ENCODE measurements at places on chromosomes 7 and 10.

DNA sequence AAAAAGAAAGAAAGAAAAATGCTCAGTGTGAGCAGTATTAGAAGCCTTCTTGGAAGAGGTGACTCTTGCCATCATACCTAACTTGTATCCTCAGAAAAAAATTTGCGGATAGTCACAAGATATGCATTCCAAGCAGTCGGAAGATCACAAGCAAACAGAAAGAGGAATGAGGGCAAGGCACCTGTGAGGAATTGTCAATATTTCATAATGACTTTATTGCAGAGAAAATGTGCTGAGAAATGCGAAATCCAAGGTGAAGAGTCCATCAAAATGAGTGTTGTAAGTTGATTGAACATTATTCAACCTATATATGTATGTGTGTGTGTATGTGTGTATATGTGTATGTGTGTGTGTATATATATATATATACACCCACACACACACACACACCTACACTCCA, 1624.7 kb upstream of the LRRTM3 start:
- DNase-seq, result no peak

DNA sequence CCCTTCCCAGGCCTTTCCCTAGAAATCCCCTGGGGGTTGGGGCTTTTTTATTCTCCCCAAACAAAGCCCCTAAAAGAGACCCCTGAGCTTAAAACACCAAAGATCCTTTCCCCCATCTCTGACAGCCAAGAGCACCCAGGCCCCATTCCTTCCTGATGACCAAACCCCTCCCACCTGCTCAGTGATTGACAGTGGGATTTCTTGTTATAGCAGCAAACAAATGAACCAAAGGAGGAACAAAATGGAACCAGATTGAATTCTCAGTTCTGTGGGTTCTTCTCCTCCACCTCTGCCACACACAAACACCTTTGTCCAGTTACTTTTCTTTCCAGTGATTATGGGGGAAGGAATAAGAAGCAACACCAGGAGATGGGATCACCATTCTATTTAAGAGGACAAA, 21.5 kb upstream of the CDHR3 start:
- no peak for DNase-seq

DNA sequence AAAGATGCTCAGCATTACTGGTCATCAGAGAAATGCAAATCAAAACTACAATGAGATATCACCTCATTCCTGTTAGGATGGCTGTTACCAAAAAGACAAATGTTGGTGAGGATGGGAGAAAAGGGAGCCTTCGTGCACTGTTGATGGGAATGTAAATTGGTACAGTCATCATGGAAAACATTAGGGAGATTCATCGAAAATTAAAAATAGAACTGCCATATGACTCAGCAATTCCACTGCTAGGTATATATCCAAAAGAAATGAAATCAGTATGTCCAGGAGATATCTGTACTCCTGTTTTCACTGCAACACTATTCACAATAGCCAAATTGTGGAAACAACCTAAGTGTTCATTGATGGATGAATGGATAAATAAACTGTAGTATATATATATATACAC, 228.1 kb downstream of the ACTR3B start:
- DNase-seq, result no peak

DNA sequence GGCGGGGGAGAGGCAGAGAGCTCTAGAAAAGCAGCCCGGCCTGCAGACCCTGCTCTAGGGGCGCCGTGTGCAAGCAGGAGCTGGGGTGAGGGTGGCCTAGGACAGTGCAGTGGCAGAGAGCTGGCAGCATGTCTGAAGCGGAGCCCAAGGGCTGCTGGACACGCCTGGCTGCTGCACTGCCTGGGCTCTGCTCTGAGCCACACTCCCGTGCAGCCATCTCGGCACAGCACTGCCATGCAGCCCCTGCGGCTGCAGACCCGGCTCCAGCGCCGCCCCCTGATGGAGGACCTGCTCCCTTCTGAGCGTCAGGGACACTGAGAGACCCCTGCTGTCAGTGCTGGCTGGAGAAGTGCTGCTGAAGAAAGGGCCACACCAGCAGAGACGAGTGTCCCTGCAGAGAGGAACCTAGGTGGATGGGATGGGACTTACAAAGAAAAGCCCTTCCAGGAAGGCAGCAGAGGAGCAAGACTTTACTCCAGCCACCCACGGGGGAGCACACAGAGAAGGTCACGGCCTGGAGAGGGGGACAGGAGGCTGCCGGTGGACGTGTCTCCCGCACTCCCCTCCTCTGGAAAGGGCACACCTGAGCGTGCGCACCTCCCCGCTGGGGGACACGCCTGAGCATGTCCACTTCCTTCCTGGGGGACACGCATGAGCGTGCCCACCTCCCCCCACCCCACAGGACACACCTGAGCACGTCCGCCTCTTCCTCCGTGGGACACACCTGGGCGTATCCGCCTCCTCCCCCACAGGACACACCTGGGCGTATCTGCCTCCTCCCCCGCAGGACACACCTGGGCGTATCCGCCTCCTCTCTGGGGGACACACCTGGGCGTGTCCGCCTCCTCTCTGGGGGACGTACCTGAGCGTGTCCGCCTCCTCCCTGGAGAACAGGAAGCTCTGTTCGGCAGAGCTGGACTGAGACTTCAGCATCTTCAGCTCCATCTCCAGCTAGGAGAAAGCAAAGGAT, 252.9 kb downstream of the MAD1L1 start:
- no peak for DNase-seq

- DNase-seq, result peak; percentile 85
Measured at GRCh38 chr10:50326757-50327701, 75.7 kb upstream of the ASAH2 start.

All from fibroblast of mammary gland (primary cell).